ENCODE measurements at places on chromosomes 5 and 9. TPM values are rescaled to one million over a fixed set of nuclear protein-coding genes. Genes with fewer than 3 reads are reported as not detected.
A peak's percentile ranks its signal among the peaks of the same experiment; 100 is the strongest.

PPP3R2 gene
- total RNA-seq: not detected

FST gene
- total RNA-seq: 57.1 TPM

CARD9 gene
- total RNA-seq: 2.7 TPM

GEMIN5 gene
- 14.8 TPM for total RNA-seq

DCAF10 gene
- total RNA-seq: 22.3 TPM

DIPK1B gene
- total RNA-seq: 23.2 TPM

C5orf34 gene
- total RNA-seq: 3.3 TPM

- no peaks in the 10 kb centered on the region for H3K36me3 ChIP-seq
- H3K4me3 ChIP-seq: no peak overlapping the region
- H3K27me3 ChIP-seq: no peaks in the 10 kb centered on the region
- H3K4me1 ChIP-seq: peaks cover 14% of the 10 kb centered on the region
- peak; percentile 72 for DNase-seq
These were observed 87.9 kb upstream of the TRIO start for GRCh38 chr5:14054965-14055963.

DNA sequence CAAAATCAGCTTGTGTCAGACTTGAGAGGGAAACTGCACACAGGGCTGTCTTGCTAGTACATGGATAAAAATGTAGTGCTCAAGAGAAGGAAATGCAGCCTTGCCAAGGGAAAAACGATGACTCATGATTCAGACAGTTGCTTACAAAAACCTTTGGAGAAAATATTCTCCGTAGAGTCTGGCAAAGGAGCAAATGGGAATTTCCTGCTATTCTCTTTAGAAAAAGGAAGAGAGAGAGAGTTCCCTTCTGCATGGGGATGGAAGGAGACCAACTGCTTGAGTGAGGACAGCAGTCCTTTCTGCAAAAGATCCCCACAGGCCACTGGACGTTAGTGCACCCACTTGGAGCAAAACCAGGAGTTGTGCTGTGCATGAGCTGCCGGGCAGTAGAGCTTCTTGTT is 7.6 kb downstream of the IFNB1 start:
- H3K4me1 ChIP-seq: peaks cover 6% of the 10 kb centered on the region
- no peak overlapping the region for H3K4me3 ChIP-seq
- peak; percentile 97 for DNase-seq
- H3K27ac ChIP-seq: peak overlapping the region; percentile 35
- no peaks in the 10 kb centered on the region for H3K36me3 ChIP-seq

GRCh38 chr5:142014911-142015584 is 2.2 kb upstream of the GNPDA1 start:
- H3K27ac ChIP-seq: no peak overlapping the region
- H3K4me3 ChIP-seq: no peak overlapping the region
- peaks cover 36% of the 10 kb centered on the region for H3K4me1 ChIP-seq
- H3K27me3 ChIP-seq: peaks cover 1% of the 10 kb centered on the region
- H3K36me3 ChIP-seq: no peaks in the 10 kb centered on the region

DNA sequence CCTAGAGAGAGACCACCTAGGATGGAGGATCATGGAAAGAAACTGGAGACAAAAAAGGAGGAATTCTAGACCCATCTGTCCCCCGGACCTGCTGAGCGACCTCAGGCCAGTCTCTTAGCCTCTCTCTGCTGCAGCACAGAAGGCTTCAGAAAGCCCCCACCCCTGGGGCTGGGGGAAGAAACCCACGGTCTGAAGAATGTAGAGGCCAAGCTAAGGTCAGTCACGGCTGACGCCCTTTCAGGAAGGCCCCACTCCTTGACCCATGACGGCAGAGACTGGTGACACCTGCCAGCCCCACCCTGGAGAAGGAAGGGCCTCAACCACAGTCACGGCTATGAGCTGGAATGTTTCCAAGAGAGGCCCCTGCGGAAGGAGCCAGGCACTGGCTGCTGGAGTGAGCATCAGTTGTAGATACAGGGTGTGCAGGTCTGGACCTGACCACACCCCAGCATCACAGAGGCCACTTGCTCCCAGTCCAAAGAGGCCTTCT is 120.5 kb upstream of the BOD1 start:
- H3K4me1 ChIP-seq: no peaks in the 10 kb centered on the region
- H3K4me3 ChIP-seq: no peak overlapping the region
- H3K27me3 ChIP-seq: no peaks in the 10 kb centered on the region
- no peak overlapping the region for H3K27ac ChIP-seq
- no peaks in the 10 kb centered on the region for H3K36me3 ChIP-seq

GRCh38 chr9:2234371-2234893 is 219.3 kb downstream of the SMARCA2 start:
- H3K27ac ChIP-seq: no peak overlapping the region
- DNase-seq: no peak
- peaks cover 4% of the 10 kb centered on the region for H3K4me1 ChIP-seq

Measured in astrocyte (in vitro differentiated cells and primary cell).